COR-L47 (cell line): ENCODE measurements at places on chromosomes 13 and 19.

DNA sequence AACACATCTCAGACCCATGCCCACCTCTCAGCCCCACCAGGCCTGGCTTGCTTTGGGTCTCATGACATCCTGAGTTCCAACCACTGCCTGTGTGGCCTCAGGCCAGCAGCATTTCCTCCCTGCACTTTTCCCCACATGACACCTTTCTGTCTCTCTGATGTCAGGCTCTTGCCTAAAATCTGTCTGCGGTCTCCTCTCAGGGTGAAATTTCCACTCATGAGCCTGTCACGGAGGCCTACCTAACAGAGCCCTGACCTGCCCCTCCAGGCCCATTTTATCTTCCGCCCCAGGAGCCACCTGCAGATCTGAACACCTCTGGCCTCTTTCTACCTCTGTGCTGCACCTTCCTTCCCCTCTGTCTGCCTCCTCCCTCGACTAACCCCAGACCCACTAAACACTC, 93.5 kb downstream of the ZDHHC20 start:
- DNase-seq, result no peak

DNA sequence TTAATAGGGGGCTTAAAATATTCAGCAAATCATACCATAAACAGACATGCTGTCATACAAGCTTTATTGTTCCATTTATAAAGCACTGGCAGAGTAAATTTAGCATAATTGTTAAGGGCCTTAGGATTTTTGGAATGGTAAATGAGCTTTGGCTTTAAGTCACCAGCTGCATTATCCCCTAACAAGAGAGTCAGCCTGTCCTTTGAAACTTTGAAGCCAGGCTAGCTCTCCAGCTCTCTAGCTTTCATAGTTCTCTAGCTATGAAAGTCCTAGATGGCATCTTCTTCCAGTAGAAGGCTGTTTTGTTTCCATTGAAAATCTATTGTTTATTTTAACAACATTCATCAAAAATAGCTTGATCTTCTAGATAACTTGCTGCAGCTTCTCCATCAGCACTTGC, 420.8 kb upstream of the GPC6 start:
- no peak for DNase-seq

GRCh38 chr13:114235697-114236096, 1.0 kb downstream of the CDC16 start:
- no peak for DNase-seq

DNA sequence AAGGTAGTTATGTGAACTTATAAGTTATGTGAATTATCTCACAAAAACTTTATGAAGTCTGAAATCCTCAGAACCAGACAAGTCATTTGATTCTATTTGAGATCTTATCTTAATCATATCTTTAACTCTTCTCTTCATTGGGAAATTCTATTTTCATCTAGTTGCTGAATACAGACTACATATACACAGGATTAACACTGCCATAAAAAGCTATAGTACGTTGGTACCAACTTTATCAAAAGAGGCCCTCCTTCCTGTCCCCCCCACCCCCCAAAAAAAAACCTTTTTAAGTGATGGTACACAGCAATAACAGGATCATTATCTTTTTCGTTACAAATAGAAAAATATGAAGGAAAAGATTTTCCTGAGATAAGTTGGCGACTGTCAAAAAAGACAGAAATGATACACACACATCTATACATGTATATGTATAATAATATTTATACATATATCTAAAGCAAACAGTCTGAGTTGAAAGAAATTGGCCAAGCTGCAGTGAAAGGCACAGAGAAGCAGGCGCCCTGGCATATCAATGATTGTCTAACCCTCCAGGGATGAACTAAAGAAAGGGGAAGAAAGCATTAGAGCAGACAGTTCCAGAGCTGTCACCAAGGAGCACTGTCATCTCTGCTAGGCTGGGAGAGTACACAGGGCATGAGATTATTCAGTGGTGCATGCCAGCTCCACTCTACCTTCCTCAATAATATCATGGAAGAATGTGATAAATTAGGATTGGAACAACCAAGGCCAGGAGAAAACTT, 116.7 kb downstream of the KLF12 start:
- no peak for DNase-seq

DNA sequence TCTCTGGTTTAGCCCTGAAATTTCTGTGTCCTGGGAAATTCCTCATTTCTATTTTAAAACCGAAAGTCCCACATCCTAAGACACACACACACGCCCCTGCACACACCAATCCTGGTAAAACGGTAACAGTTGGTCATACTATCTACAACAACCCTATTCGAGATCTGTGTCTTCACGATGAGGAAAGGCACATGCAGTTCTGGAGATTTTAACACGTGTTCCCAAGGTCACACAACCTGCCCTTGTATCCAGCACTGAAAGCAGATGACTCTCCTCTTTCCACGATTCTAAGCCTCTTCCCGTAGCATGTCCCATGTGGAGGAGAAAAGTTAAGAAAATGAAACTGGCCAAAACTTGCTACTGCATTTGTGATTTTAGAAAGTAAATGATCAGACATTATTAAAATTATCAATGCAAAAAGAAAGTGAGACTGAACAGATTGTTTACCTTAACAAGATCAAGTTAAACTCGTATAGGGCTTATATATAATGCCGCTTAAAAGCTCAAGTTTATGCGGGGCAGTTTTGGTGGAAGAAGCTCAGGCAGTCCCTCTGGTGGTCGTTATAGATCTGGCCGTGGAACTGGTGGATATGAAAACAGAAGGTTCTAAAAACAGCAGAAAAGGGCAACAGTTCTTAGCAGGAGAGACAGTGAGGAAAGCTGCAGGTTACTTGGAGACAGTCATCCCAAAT, 32.7 kb downstream of the VSTM1 start:
- DNase-seq, result no peak

DNA sequence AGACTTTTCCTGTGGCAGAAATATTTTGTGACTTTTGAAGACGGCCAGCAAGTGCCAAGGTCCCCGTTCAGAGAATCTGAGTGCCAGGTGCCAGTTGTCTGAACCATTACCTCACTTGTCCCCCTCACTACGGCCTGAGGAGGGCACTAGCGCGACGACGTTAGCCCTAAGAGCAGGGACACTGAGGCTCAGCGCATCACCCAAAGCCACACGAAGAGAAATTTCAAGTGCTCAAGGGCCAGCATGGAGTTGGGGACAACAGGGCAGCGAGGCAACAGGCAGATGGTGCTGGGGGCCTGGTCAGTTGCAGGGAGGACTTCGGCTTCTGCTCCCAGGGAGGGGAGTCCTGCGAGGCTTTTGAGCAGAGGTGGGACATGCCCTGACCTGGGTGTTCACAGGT, 9.5 kb upstream of the TYK2 start:
- DNase-seq, result no peak
